ENCODE measurements at places on chromosomes 13 and 19.

DNA sequence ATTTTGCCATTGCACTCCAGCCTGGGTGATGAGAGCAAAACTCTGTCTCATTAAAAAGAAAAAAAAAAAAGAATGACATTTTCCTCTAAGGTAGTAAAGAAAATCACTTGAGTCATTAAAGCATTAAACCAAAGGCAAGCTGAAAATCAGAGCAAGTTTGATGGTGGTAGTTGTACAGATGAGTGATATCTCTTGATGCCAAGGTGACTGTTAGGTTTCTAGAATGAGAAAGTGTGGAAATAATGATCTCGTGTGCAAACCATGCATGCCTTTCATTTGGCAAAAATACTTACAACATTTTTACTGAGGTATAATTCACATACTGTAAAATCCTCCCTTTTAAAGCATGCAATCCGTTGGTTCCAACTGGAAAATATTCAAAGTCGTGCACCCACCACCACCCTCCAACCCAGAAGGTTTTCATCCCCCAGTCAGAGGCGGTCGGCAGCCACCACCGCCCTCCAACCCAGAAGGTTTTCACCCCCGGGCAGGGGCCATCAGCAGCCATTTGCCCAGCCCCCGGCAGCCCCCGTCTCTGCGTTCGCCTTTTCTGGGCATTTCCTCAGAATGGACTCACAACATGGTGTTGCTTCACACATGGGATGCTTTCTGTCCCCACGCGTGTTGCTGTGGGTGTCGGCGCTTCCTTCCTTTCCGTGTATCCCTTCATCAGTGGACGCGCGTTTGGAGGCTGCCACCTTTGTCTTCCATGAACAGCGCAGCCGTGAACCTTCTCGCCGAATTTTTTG, 90.2 kb downstream of the ATP11A start:
- H3K36me3 ChIP-seq: no peaks in the 10 kb centered on the region
- no peak overlapping the region for H3K4me3 ChIP-seq
- H3K27ac ChIP-seq: no peak overlapping the region

GRCh38 chr13:109652531-109652930, 133.9 kb downstream of the IRS2 start:
- DNase-seq: no peak
- peaks cover 18% of the 10 kb centered on the region for H3K4me1 ChIP-seq
- no peak overlapping the region for H3K4me3 ChIP-seq
- no peaks in the 10 kb centered on the region for H3K27me3 ChIP-seq
- no peaks in the 10 kb centered on the region for H3K36me3 ChIP-seq
- no peak overlapping the region for H3K27ac ChIP-seq

DNA sequence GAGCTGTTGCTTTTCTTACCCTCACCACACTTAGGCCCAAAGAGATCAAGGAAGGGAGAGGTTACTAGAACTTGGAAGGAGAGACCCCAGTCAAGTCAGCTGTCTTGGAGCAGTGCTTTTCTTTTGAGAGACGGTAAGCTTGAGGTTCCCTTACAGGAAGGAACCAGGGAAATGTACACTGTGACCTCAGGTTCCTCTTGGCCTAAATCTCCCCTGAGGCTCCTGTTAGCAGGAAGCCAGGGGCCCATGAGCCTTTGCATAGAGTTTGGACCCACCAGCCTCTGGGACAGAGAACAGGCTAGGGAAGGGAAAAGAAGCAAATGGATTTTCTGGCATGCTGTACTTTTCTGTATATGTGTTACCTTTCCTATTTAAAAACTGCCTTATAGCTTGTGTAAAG, 5.9 kb upstream of the GPR18 start:
- no peaks in the 10 kb centered on the region for H3K4me1 ChIP-seq
- no peaks in the 10 kb centered on the region for H3K27me3 ChIP-seq
- DNase-seq: no peak
- peaks cover 34% of the 10 kb centered on the region for H3K36me3 ChIP-seq
- H3K4me3 ChIP-seq: no peak overlapping the region
- no peak overlapping the region for H3K27ac ChIP-seq

DNA sequence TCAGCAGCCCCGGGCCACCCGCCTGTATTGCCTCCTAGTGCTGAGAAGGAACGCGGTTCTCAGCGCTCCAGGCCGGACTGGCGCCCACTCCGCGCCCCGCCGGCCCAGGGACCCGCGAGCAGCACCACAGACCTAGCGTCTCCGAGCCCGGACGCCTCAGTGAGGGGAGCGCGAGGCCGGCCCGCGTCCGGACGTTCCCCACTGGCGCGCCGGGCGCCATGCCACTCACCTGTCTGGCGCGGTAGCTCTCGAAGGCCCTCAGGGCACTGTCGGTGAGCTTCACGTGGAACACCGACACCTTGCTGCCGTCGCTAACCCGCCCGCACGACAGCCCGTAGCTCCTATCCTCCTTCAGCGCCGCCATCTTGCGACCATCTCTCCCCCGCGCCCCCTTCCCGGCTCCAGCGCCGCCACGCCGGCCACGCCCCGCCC, at the start of gene ELL:
TSS of gene ELL (minus strand) at position 379 of the 432 bp plus-strand sequence. CDS start at position 364, 15 bp downstream.
- peaks cover 11% of the 10 kb centered on the region for H3K4me1 ChIP-seq
- no peaks in the 10 kb centered on the region for H3K36me3 ChIP-seq
- DNase-seq: no peak
- peak within 1 kb of the TSS; percentile 73 for H3K4me3 ChIP-seq
- no peaks in the 10 kb centered on the region for H3K27me3 ChIP-seq

DNA sequence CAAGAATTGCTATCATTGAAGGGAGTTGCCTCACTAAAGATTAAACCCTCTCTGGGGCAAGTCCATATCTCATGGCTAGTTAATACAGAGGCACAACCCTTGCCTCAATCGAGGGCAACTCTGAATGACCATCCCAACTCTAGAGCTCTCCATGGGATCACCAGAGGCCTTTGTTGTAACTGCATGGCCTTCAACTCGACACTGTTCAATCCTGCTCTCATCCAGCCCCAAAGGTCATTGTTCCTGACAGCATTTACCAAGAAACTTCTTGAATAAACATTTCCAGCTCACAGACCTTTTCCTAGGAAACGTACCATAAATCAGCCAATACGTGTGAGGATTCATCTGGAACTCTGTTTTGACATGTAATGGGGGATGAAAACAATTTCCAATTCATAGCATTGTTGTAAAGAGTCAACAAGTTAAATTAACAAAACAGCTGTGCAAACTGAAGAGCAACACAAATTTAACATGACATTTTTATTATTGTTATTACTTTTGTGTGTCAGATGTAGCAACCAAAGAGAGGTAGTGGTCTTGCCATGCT, 452.7 kb downstream of the SUCLA2 start:
- H3K4me1 ChIP-seq: no peaks in the 10 kb centered on the region
- no peaks in the 10 kb centered on the region for H3K27me3 ChIP-seq
- no peak overlapping the region for H3K4me3 ChIP-seq
- H3K36me3 ChIP-seq: no peaks in the 10 kb centered on the region
- no peak for DNase-seq

DNA sequence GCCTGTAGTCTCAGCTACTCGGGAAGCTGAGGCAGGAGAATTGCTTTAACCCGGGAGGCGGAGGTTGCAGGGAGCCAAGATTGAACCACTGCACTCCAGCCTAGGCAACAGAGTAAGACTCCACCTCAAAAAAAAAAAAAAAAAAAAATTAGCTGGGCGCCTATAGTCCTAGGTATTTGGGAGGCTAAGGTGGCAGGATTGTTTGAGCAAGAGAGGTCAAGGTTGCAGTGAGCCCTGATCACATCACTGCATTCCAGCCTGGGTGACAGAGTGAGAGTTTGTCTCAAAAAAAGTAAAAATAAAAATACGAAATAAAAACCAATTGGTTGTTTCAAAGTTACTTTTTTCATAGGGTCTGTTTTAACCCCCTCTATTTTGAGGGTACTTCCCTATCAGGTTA, 1.3 kb upstream of the LMNB2 start:
- DNase-seq: no peak
- no peak overlapping the region for H3K4me3 ChIP-seq
- H3K27ac ChIP-seq: no peak overlapping the region
- H3K4me1 ChIP-seq: peaks cover 10% of the 10 kb centered on the region
- no peaks in the 10 kb centered on the region for H3K36me3 ChIP-seq

GRCh38 chr19:37997911-37998344, 90.9 kb downstream of the SIPA1L3 start:
- no peaks in the 10 kb centered on the region for H3K36me3 ChIP-seq
- no peak overlapping the region for H3K4me3 ChIP-seq
- peak overlapping the region; percentile 100 for H3K27ac ChIP-seq

DNA sequence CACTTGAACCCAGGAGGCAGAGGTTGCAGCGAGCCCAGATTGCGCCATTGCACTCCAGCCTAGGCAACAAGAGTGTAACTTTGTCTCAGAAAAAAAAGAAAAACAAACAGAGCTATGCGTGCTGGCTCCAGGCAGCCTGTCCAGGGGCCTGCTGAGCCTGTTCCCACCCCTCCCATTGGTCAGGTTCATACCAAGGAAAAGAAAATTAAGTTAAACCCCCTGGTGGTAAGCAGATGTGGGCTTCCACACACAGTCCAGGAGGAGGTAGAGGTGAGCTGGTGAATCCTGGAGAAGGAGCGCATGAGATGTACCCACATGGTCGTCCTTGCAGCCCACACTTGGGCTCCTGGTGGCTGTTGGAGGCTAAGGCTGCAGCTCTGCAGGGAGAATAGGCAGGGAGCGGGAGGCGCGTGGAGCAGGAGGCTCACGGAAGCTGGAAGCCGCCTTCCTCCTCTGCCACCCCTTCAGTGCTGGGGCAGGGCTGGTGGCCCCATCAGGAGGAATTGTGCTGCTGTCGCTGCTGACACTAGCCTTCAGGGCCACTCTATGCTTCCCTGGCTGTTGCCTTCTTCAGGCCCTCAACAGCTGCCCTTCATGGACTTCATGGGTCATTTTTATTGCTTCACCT, 10.5 kb upstream of the CHAMP1 start:
- no peak for DNase-seq
- no peak overlapping the region for H3K27ac ChIP-seq
- H3K36me3 ChIP-seq: peaks cover 49% of the 10 kb centered on the region

GRCh38 chr19:40081411-40081810, 9.3 kb downstream of the ZNF780A start:
- no peak for DNase-seq
- H3K36me3 ChIP-seq: peaks cover 60% of the 10 kb centered on the region
- H3K27me3 ChIP-seq: no peaks in the 10 kb centered on the region
- H3K27ac ChIP-seq: no peak overlapping the region
- no peak overlapping the region for H3K4me3 ChIP-seq

GRCh38 chr13:49450105-49450819, 6.2 kb downstream of the SETDB2 start:
- no peak for DNase-seq
- H3K27me3 ChIP-seq: no peaks in the 10 kb centered on the region
- no peak overlapping the region for H3K27ac ChIP-seq

- peaks cover 43% of the 10 kb centered on the region for H3K36me3 ChIP-seq
- no peaks in the 10 kb centered on the region for H3K4me1 ChIP-seq
- no peaks in the 10 kb centered on the region for H3K27me3 ChIP-seq
- H3K27ac ChIP-seq: no peak overlapping the region
These were observed 16.6 kb upstream of the RAB8A start for GRCh38 chr19:16095071-16095571.

DNA sequence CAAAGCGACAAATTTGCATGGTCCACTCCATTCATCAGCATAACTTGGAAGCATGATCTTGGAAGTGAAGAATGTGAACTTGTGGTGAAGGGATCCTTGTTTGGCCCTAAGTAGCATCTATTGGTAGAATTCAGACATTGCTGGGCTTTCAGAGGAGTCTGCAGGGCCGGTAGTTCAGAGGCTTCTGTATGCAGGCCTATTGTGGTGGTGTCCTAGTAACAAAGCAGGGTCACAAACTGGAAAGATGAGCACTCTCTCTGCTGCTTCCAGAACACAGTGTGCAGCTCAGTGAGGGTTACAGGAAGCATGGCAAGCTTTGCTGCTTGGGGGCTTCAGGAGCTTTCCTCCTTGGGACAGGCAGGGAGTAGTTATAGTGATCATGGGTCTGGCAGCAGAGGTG, 206.0 kb downstream of the TDRD3 start:
- H3K27me3 ChIP-seq: no peaks in the 10 kb centered on the region
- H3K4me3 ChIP-seq: no peak overlapping the region
- no peaks in the 10 kb centered on the region for H3K4me1 ChIP-seq
- H3K36me3 ChIP-seq: no peaks in the 10 kb centered on the region

DNA sequence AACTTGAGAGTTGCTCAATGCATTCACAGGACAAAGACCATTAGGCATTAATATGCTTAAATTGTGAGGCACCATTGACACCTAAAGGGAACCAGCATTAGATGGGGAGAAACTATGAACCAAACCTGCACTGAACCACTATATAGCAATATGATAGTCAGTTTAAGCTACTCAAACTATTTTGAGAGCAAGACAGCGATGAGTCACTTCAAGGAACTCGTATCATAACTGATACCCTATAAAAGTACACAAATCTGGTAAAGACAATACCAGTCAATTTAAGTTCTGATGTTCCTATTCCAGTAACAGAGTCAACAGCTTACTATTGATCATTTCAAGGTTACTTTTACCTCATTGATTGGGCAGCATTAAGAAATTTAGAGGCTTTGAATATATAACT, 151.3 kb upstream of the ATXN8OS start:
- no peaks in the 10 kb centered on the region for H3K36me3 ChIP-seq
- no peak for DNase-seq
- H3K4me1 ChIP-seq: no peaks in the 10 kb centered on the region
- no peak overlapping the region for H3K27ac ChIP-seq
- H3K27me3 ChIP-seq: no peaks in the 10 kb centered on the region

- H3K4me1 ChIP-seq: no peaks in the 10 kb centered on the region
- no peaks in the 10 kb centered on the region for H3K27me3 ChIP-seq
- no peaks in the 10 kb centered on the region for H3K36me3 ChIP-seq
- H3K27ac ChIP-seq: no peak overlapping the region
- no peak for DNase-seq
These were observed 10.2 kb downstream of the OR2Z1 start for GRCh38 chr19:8731428-8732169.

DNA sequence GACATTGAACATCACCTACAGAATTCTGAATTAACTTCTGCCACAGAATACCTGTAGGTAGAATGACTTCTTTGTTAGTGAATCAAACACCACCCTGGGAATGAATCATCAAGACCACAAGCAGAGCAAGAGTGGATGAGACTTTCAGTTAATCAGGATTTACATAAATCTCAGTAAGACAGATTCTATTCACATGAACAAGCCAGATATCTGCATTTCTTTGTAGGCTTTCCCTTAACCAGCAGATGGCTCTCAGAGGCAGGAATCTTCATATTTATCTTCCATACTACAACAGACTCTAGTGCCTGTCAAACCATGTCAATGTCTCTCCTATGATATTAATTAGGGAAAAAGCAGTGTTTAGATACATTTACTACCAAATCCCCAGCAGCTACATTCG, 412.1 kb downstream of the KLF12 start:
- no peaks in the 10 kb centered on the region for H3K36me3 ChIP-seq
- H3K27me3 ChIP-seq: no peaks in the 10 kb centered on the region
- H3K4me1 ChIP-seq: peaks cover 10% of the 10 kb centered on the region
- H3K4me3 ChIP-seq: no peak overlapping the region
- peak; percentile 29 for DNase-seq
- no peak overlapping the region for H3K27ac ChIP-seq

GRCh38 chr19:16397791-16398529, 73.3 kb downstream of the KLF2 start:
- DNase-seq: no peak
- H3K36me3 ChIP-seq: peaks cover 31% of the 10 kb centered on the region
- H3K4me1 ChIP-seq: no peaks in the 10 kb centered on the region
- H3K27me3 ChIP-seq: no peaks in the 10 kb centered on the region
